Foreskin melanocyte (primary cell): ENCODE measurements at places on chromosomes 13 and 19.
A peak's percentile ranks its signal among the peaks of the same experiment; 100 is the strongest.

GRCh38 chr13:76976929-76977328, 15.0 kb upstream of the CLN5 start:
- DNase-seq, result no peak

GRCh38 chr19:3608750-3609322, 2.2 kb upstream of the TBXA2R start:
- no peak for DNase-seq

GRCh38 chr19:7063339-7063738, 4.9 kb upstream of the MBD3L3 start:
- DNase-seq, result no peak

DNA sequence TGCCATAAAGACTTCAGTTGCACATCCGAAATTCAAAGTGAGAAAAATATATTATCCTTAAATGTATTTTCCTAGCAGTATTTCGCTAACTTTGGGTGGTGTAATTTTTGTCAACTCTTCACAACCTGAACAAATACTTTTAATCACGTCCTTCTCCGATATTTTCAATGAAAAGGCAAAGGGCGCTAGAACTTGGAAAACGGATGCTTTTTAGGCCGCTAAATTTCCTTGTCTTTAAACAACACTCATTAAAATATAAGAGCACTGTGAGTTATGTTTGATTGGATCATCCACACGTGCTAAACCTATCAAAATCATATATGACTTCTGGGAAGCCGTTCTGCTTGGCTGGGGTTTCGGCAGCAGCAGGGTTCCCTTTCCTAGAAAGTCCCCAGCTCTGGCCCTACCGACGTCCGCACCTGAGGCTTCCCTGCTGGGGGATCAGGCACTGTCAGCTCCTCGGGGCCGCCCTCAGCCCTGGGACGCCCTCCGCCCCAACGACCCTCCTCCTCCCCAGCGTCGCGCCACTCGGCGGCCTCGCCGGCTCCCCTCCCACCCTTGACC, 462 bp upstream of the MPHOSPH8 start:
- no peak for DNase-seq

DNA sequence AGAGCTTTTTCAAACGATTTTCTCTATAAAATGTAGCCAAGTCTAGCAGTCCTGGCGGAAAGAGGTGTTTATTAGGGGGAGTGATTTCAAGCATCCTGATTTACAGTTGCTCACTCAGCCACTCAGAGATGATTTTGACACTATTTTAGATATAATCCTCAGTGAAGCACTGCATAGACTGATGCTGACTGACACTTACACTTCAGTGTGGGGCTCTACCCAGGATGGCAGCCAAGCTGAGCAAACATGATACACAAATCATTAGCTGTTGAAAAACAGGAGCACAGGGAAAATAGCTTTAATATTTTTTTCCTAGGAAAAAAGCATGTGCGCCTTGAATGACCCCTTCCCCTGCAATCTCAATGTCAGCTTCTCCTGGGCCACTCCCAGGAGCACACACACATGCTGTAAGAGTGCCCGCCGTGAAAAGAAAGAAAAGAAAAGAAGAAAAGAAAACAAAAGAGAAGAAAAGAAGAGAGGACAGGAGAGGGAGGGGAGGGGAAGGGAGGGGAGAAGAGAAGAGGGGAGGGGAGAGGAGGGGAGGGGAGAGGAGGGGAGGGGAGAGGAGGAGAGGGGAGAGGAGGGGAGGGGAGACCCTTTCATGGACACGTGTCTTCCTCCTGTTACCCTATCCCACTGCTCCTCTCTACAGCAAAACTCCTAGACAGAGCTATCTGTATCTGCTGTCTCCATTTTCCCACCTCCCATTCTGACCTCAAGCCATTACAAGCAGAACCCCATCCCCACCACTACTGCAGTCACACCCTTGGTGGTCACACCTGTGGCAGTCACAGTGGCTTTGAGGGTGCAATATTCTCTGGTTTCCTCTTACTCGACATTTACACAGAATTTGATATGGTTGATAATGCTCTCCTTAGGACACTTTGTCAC, 36.4 kb downstream of the RCBTB2 start:
- no peak for DNase-seq

- DNase-seq, result no peak
These were observed 9.6 kb upstream of the SLITRK6 start for GRCh38 chr13:85808811-85809210.

GRCh38 chr13:109207622-109208021, 578.2 kb downstream of the MYO16 start:
- no peak for DNase-seq

- DNase-seq, result peak; percentile 33
These were observed 182.0 kb upstream of the SERP2 start for GRCh38 chr13:44191504-44192171.

GRCh38 chr19:7544626-7545025, 9.1 kb downstream of the PNPLA6 start:
- DNase-seq, result no peak

DNA sequence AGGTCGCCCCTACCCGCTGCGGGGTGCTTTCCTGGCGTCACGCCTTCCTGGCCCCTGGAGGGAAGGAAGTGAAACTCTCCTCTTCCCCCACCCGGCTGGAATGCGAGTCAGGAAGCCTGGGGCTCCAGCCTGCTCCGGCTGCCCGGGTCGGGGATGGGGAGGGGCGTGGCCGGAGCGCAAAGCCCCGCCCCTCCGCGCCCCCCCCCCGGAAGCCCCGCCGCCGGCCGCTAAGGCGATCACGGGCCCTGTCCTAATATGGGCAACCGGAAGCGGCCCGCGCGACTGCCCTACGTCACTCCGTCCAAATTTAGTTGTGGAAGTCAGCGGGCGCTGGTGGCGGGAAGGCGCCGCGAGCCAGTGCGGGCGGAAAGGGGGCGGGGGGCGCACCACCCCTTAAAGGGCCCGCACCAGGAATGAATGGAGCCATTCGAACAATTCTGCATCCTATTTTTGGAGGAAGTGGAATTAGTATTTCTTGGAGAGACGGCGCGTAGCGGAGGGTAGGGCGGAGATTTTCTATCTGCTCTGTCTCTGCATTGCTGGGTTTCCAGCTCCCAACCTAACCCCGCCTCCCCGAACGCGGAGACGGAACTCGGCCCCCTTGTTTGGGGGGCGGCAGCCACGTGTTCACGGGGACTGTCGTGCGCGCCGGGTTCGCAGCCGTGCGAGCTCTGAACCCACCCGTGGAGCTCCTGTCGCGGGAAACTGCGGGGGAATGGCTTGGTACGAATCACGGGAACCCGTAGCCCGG, 1.6 kb downstream of the IER2 start:
- peak; percentile 94 for DNase-seq

DNA sequence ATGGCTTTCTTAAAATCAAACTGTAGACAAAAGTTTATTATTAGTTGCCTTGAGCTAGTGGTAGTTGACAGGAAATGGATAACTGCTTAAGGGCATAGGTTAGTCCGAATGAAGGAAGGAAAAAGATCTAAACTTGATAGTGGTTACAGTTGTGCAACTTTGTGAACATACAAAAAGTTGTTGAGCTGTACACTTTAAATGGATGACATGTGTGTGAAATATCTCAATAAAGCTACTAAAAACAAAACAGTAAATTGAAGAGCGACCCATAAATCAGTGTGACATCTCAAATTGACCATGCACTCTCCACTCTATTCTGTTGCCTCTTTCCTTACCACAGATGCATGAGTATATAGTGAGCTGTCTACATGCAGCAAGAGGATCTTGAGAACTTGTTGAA, 1757.8 kb downstream of the PCDH9 start:
- DNase-seq, result peak; percentile 22

DNA sequence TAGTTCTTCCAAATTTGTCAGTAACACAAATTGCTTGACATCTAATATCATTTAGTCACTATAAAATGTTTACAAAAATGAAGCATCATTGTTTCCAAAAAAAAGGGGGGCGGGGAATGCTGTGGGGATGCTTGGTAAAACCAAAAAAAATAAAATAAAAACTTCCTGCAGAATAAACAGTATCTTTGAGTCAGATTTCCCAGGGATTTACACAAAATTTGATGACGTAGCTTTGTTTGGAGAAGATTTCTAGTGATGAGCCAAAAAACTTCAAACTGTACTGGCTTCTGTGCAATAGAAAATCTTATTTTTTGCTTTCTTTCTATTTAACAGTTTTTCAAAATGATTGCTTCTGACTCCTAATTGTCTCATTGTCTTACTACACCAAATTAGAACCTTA, 80.0 kb downstream of the MZT1 start:
- DNase-seq, result no peak

DNA sequence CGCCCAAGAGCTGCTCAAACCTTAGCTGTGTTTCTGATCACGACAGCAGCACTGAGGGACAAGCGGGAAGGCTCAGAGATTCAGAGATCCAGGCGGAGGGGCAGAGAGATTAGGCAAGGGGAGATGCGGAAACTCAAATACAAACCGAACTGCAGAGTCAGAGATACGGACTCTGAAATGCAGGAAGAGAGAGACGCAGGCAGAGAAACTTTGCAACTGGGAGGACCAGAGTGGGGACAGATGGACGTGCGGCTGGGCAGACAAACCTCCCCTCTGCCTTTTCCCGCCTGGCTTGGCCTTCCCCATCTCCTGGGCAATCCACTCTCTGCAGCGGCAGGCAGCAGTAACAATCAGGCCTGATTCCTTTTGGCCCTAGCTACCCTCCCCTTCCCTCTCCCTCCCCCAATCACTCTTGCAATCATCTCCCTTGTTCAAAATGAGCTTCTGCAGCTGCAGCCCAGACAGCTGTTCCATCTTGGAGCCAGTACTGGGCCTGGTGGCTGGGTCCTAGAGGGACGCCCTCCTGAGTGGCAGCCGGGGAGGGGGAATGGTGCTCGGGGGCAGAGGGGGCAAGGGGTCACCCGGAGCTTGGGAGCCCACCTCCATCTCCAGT, 29.7 kb downstream of the OLFM2 start:
- no peak for DNase-seq

DNA sequence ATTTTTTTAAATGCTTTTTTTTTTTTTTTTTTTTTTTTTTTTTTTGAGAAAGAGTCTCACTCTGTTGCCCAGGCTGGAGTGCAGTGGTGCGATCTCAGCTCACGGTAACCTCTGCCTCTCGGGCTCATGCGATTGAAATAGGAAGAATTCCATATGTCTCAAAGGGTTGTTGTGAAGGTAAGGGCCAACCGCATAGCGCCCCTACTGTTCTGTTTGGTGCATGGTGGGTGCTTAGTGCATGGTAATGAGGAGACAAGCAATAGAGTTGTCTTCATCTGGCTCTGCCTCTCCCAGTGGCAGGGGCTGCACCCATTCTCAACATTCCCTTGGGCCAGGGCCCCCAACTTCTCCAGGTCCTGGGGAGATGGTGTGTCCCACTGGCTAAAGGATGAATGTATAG, 68.7 kb downstream of the RASL11A start:
- DNase-seq, result peak; percentile 18

- DNase-seq, result no peak
These were observed 3.3 kb upstream of the NAPA start for GRCh38 chr19:47518139-47518538.

DNA sequence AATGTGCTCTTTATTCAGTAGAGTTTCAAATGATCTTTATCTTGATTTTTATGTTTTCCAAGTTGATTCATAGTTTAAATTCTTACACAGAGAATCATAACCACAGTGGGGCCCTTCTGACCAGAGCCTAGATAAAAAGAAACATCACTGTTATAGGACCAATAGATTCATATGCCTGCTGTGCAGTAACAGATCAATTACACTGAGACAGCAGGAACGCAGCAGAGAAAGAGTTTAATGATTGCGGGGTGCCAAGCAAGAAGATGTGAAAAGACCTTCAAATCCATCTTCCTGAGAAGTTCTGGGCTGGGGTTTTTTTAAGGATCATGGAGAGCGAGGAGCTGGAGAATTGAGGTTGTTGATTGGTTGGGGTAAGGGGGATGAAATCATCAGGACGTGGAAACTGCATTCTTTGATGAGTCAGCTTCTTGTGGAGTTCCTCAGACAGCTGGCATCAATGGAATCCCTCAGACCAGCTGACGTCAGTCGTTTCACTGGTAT, 346.6 kb downstream of the TBC1D4 start:
- peak; percentile 90 for DNase-seq

GRCh38 chr13:23506807-23507291, 63.4 kb upstream of the TNFRSF19 start:
- DNase-seq, result no peak

- DNase-seq, result no peak
These were observed 313.5 kb downstream of the KLF12 start for GRCh38 chr13:73820688-73821087.
